Inflammatory macrophage treated with lipopolysaccharide for 1 hour (primary cell): ENCODE measurements at places on chromosomes 12 and 14.

DNA sequence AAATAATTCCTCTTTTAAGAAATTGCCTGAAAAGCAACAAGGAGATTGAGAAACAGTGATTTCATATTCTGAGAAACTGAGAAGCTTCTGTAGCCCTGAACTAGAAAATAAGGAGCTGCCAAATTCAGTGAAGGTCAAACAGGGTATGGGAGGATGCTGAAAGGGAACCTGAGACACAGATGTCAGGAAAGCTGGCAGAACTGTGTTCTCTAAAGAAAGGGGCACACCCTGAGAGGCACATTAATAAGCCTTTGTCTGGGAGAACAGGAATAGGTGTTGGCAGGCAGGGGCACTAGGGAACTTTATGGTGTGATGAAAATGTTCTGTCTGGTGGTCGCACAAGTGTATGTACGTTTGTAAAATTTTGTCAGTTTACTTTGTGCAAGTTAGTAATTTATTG, 29.6 kb downstream of the VRK1 start:
- peak; percentile 44 for DNase-seq

DNA sequence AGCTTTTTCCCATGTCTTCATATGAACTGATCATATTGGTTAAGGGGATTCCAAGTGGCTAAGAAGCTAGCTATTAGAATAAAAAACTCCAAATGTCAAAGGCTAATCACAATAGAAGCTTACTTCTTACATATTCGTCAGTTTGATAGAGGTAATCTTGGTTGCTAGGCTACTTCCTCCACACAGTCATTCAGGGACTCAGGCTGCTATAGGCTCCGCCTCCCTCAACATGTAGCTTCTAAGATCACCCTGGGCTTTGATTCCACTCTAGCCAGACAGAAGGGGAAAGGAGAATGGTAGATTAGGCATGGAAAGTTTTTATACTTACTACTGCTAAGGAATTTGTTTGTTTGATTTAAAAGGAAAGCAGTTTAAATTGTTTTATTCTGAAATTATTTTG, 207.9 kb downstream of the EFCAB11 start:
- no peak for DNase-seq

- DNase-seq = no peak
Observed at GRCh38 chr14:68511129-68512047, 281.5 kb downstream of the ZFP36L1 start.

DNA sequence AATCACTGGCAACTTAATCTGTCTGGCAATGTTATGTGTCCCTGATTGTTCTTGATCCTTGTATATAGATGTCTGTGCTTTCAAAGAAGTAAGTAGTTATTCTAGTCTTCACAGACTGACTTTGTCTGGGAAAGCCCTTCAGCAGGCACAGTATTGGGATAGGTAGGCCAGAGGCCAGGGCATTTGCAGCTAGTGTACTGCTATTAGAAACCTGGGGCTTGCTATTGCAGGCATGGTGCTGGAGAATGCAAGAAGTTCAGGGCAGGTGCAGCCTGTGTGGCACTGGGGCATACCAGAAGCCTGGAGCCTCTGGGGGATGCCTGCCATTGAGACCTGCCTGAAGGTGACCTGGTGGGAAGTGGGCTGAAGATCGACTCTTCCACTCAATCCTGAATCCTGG, 96.3 kb downstream of the TMTC3 start:
- DNase-seq = no peak

DNA sequence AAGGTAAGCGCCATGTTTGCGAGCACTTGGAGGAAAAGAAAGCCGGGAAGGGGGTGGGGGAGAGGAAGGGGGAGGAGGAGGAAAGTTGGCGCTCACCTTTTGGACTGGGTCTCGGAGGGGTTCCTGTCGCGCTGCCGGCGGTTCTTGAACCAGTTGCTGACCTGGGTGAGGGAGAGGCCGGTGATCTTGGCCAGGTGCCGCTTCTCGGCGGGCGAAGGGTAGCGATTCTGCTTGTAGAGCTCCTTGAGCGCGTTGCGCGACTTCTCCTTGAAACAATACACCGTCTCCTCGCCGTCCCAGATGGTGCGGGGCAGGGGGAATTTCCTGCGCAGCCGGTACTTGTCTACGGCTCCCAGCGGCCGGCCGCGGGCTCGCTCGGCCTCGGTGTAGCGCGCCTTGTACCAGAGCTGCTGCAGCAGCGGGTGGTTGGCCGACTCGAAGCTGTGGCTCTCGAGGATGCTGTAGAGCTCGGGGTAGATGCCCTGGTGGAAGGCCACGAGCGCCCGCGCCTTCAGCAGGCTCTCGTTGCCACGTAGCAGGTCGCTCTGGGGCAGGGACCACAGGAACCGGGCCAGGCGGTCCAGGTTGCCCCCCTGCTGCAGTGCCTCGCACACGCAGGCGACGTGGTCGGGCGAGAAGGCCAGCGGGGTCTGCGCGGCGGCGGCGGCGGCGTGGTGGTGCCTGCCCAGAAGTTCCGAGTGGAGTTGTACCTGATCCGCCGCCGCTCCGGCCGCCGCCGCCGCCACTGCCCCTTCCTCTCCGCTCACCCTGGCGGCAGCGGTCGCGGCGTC, 840 bp downstream of the SIX4 start:
- peak; percentile 16 for DNase-seq

- no peak for DNase-seq
Observed at GRCh38 chr12:100672075-100672592, 98.7 kb downstream of the GAS2L3 start.

DNA sequence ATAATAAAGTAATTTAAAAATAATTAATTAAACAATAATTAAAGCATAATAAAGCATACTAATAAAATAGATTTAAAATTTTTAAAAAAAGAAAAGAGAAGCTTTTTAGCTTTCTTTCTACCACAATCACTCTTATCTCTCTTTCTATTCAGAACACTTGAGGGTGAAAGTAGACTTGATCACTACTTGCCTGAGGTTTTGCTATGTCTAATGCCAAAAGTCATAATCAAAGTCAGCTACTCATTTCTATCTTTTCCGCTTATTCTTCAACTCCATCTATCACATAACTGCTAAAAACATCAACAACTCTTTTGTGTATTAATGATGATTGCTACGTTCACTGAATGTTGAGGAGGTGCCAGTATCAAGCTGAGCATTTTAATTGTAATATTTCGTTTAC, 202.0 kb upstream of the KRR1 start:
- DNase-seq = no peak

GRCh38 chr12:25797949-25798348, 160.5 kb upstream of the RASSF8 start:
- no peak for DNase-seq

GRCh38 chr12:573232-573631, 90.0 kb downstream of the NINJ2 start:
- no peak for DNase-seq

- no peak for DNase-seq
Observed at GRCh38 chr14:106508216-106508615, 981.8 kb downstream of the TMEM121 start.

DNA sequence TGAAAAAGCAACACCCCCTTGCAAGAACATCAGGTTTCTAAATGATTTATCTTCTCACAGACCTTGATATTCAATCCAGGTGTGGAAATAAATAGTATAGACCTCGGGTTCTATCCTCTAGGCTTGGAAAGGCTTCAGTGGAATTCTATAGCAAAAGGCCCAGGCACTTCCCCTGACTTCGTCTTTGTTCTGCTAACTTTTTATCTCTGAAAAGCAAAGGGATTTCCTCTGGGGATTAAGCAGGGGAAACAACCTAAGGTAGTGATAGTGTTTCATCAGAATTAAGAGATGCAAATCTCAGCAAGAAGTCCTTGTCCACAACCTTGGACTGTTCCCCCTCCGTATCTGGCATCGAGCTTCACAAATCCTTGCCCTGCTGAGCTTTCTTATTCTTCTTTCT, 59.5 kb upstream of the DUSP6 start:
- DNase-seq = no peak

DNA sequence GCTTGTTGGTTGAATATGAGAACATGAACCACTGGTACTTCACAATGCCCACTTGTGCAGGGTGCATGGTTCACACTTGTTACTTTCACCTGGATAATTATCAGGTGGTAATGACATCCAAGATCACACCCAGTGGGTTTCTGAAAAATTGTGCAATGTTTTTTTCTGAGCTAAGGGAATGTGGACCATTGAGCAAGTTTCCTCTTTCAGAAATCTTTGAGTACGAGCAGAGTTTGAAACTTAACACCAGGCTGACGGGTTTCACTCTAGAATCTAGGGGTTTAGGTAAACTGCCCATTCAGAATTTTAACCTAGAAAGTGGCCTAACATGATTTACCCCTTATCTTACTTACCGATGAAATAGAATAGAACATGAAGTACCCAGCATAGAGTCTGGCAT, 389.6 kb downstream of the PAWR start:
- no peak for DNase-seq

DNA sequence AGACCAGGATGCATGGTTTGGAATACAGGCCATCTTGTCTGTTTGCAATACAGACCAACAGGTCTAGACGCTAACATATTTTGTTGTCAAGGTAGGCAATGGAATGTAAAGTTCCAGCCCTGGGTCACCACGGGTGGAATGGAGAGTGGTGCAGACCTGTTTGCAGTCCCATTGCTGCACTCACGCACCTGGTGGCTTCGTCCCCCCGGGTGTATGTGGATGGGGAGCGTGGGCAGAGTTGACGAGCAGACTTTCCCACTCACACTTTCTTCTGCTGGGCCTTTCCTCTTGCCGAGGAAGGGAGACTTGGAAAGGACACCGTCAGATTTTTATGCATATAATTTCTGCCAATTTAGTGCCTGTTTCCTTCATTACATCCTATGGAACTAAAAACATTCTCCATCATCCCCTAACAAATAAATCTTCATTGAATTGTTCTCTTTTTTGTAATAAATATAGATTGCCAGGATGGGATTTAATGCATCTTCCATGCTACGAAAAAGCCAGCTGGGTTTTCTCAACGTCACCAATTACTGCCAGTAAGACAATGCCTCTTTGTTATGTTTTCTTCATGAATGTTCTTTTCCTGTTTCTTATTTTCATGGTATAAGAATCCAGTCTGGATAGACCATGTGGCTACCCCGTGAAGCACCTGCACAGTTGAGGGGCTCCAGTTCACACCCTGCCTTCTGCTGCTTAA, 15.2 kb downstream of the DCAF4 start:
- no peak for DNase-seq

DNA sequence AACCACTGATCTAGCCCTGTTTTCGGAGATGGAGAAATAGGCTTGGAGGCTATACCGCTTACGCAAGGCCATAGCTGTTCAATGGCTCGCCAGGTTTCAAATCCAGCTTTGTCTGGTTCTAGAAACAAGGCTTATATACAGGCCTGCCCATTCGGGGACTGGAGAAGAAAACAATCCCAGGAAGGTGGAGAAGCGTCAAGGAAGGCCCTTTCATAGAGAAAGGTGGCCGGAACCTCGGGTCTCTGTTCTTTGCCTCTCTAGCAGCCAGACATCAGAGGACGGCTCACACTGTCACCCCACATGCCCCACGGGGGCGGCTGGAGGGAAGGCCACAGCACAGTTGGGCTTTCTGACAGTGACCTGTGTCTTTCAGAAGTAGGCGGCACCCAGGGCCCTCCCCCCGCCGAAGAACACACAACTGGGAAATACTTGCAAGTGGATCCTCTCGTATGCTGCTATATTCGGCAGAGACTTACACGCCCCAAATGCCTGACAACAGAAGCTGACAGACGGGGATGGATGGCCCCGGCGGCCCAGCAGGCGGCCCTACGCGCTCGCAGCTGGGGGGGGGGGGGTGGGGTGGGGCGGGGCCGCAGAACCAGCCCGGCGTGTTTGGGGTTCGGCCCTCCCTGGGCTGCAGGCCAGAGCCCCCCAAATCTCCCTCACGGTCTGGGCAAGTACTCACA, 4.5 kb upstream of the SETD1B start:
- peak; percentile 66 for DNase-seq

DNA sequence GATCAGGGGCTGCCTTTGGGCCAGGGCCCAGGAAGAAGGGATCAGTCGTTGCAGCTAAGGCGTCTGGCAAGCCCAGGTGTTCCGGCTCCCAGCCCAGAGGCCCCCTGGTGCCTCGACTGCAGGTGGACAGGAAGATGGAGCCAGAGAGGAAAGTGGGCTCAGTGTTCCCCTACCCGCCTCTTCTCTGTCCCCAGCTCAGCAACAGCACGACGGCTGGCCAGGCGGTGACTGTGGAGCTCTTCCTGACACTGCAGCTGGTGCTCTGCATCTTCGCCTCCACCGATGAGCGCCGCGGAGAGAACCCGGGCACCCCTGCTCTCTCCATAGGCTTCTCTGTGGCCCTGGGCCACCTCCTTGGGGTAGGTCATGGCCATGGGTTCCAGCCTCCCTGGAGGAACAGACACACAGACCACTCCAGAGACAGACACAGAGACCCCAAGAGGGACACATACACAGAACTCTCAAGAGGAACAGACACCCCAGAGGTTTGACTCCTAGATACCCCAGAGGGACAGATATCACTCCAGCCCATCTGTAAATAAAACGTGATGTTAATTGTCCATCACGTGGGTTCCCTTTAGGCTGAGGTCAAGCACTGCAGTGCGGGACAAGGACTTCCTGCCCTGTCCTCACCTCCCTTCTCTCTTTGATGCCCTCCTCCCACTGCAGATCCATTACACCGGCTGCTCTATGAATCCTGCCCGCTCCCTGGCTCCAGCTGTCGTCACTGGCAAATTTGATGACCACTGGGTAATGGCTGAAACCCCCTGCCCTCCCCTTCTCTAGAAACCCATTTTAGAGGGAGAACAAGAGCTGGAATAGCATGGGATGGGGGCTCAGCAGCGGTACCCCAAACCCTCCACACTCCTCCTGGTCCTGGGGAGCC, 3.7 kb downstream of the AQP2 start:
- no peak for DNase-seq

- DNase-seq = peak; percentile 42
Observed at GRCh38 chr12:104653730-104654664, 197.2 kb downstream of the CHST11 start.

- no peak for DNase-seq
Observed at GRCh38 chr12:100170313-100170858, 27.7 kb upstream of the BLTP3B start.

DNA sequence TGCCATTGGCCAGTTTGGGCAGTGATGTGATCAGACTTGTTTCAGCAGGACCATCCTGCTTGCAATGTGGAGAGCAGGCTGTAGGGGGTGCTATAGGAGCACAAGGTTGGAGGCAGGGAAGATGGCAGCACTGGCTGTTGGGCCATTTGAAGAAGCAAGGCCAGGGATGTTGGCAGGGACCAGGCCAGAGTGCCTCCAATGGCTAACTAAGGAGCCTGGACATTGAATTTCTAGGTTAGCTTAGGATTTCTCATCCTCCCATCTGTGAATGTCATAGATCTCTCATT, 23.5 kb downstream of the FGF23 start:
- DNase-seq = peak; percentile 58

DNA sequence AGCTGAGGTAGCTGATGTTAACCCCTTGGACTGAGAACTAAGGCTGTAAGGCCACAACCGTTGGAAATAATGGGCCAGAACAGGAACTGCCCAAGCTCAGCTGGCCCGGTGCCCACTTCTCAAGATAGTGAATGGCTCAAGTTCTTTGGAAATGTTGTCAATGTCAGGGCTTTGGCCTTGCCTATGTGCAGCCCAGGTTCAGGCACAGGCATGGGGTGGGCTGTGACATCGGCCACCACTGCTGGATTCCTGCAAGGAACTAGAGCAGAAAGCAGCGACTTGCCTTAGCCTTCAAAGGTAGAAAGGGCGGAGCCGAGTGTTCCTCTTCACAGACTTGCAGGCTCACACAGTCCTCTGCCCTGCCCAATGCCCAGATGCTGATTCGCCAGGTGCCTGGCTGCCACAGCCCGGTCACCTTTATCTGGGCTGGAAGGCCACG, 291.2 kb downstream of the ZFP36L1 start:
- DNase-seq = peak; percentile 14
